ENCODE measurements at places on chromosomes 2 and 18.
A peak's percentile ranks its signal among the peaks of the same experiment; 100 is the strongest.

- no peak for DNase-seq
These were observed 334.7 kb upstream of the SLC8A1 start for GRCh38 chr2:40786636-40787035.

DNA sequence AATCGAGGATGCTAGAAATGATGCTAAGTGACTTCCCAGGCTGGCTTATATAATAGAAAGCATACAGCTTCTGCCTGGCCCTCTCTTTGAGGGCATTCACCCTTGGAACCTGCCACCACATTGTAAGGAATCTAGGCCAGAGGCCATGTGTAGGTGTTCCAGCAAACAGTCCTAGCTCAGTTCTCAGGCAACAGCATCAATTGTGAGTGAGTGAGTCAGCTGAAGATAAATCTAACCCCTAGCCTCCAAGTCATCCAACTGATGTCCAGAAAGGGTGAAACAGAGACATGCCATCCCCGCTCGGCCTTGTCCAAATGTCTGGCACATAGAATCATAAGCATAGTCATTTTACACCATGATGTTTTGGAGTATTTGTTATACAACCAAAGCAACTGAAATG lies 324.3 kb upstream of the KLHL14 start:
- DNase-seq, result no peak

- no peak for DNase-seq
These were observed 131.0 kb downstream of the SETBP1 start for GRCh38 chr18:44811572-44812125.

DNA sequence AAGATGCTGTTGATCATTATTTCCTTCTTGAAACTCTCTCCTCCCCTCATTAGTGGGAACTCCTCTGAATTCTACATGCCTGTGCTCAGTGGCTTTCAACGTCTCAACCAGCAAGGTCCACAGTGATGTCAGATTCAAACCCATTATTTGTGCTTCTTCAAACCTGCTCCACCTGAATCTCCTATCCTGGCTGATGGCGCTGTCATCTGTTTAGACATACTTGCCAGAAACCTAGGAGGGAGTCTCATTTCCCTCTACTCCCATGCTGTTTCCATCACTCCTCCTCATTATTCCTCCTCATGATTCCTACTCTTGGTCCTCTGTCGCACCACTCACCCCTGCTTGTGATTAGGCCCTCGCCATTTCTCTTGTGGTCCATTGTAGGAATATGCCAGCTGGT lies 2.9 kb upstream of the LPIN2 start:
- DNase-seq, result no peak

GRCh38 chr18:54358495-54359040 lies 862 bp downstream of the C18orf54 start:
- no peak for DNase-seq

DNA sequence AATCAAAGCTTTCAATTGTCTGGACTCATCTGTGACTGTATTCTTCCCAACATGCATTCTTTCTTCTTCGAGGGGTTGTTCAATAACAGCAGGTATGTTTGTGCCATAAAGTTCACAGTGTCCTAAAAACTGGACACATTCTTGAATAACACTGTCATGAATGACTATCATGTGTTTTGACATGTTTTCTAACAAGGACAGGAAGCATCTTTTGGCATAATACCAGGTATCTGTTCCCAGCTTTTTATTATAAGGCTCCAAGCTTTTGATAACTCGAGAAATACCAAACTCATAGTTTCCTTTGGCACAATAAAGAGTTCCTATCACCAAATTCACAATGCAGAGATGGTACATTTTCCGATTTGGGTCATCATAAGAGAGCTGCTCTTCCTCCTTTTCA lies 224.2 kb downstream of the AGPS start:
- DNase-seq, result no peak

- no peak for DNase-seq
These were observed 46.9 kb upstream of the NDUFV2 start for GRCh38 chr18:9055626-9056025.

DNA sequence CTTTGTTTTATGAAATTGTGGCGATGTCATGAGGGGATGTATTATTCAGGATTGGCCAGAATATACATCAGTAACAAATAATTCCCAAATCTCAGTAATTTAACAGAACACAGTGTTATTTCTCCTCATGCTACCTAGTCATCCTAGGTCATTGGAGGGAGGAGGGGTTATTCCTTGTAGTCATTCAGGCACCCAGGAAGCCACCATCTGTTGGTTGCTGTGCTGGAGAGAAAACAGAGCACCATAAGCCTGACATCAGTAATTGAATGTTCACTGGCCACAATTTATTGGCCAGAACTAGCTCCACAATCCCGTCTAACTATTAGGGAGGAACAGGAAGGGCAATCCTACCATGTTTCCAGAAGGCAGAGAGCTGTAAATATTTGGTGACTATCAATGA lies 303.5 kb upstream of the CELF4 start:
- DNase-seq, result no peak

GRCh38 chr2:41489638-41490037 lies 558.2 kb upstream of the PKDCC start:
- no peak for DNase-seq

DNA sequence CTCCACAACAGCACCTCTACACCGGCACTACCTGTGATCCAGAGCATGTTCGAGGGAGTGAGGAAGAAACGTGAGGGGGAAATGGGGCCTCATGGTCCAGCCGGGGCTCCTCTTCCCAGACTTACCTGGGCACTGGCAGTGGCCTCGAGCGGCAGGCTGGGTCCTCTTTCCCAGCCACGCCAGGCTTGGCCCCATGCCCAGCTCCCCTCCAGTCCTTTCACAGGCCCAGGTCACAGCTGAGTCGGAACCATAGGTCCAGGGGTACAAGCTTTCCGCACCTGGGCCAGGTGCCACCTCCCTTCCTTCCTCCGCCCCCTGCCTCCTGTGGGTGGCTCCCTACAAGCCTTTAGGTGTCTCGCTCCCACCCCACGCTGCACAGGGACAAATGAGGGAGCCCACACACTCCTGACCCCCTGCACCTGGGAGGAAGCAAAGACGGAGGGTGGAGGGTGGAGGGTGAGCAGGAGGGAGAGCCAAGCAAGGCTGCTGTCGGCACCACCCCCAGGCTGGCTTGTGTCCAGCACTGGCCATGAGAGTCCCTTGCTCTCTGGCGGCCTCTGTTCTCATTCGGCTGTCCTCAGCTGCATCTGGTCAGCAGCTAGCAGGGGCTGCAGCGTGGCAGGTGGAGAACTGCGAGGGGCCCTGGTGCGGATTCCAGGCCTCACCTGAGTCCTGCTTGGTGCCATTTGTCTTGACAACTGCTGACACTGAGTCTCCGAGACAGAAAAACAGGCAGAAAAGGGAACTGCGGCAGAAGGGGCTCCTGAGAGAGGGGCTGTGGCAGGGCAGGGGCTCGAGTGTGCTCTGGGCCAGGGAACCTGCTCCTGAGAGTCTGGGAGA lies 26.8 kb downstream of the ADRA2B start:
- peak; percentile 67 for DNase-seq

GRCh38 chr2:119826370-119826961 lies 66.7 kb downstream of the PTPN4 start:
- DNase-seq, result no peak

- DNase-seq, result no peak
These were observed 16.9 kb downstream of the QPCT start for GRCh38 chr2:37361216-37361815.

- DNase-seq, result peak; percentile 42
These were observed 65.5 kb downstream of the PARD6G start for GRCh38 chr18:80181642-80182461.

DNA sequence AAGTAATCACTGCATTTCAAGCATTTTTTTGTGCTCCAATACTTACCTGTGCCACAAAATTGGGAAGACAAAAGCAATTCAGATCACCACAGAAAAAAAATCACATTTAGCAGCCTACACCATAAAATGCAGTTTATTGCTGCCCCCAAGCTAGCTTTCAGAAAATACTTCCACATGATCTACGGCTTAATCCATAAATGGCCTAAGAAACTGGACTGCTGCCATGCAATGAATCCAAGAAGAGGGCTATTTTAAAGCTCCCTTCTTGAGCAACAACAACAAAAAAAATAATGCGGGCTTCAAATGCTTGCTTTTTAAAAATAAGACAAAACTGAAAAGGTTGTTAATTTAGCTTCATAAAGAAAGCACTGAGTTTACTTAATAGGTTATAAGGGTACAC lies 272.3 kb downstream of the RAD51AP2 start:
- DNase-seq, result no peak

DNA sequence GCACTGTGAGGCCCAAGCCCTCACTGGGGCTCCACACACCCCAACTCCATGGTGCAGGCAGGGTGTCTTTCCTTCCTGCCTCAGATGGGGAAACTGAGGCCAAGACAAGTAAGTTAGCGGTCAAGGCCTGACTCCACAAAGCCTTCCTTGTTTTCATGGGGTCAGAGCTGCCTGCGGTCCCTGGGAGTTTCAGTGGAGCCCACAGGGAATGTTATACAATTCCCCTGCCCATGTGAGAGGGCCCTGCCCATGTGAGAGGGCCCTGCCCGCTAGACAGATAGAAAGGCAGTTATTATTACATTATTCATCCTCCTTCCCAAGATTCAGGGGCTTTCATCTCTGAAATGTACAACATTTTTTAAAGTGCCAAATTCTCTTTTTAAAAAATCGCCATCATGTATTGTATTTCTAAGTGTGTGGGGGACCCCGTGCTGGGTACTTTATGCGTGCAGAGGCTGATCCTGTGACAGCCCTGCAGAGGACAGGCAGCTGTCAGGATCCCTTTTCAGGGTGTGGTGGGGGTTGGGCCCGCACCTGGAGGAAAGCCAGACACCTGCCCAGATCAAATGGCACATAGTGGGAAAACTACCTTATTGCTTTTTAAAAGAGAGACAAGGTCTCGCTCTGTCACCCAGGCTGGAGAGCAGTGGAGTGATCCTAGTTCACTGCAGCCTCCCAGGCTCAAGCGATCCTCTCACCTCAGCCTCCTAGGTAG lies 23.4 kb downstream of the FBLN7 start:
- DNase-seq, result peak; percentile 28

- no peak for DNase-seq
These were observed 111.6 kb upstream of the DNMT3A start for GRCh38 chr2:25453199-25453905.

DNA sequence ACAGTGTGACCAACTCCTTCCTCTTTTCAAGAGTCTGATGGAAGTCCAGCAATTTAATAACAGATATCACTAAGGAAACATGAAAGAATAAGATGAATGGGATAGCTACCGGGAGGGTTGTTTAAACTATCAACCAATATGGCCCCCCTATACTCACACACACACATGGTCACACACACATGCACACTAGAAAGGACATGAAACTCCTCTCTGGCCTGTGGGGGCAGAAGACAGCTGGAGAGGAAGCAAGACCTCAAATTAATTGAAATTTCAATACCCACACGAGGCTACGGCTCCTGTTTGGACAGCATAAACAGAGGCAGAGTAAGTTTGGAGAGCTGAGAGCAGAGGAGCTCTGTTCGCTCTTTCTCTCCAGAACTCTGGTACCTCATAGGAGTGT lies 34.7 kb upstream of the REEP1 start:
- DNase-seq, result no peak

DNA sequence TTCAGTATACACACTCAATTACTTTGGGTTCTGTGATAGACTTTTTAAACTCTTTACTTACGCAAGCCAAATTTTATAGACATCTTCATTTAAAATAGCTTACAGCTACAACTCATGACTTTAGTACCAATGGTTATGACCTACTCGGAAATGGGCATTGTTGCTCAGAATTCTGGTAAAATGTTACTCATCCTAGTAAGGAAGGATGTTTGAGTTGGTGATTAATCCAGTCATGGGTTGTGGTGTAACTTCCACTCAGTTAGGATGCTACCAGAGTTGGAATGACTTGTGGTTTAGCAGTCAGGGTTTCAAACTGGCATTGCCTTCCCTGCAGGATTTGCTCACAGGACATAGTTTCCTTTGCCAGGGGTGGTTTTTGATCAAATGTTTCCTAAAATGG lies 7.4 kb upstream of the NPC1 start:
- no peak for DNase-seq
